ENCODE measurements at places on chromosomes 2 and 18. TPM values are rescaled to one million over a fixed set of nuclear protein-coding genes. Genes with fewer than 3 reads are reported as not detected.

- H3K36me3 ChIP-seq: peaks cover 6% of the 10 kb centered on the region
- H3K27me3 ChIP-seq: peaks cover 33% of the 10 kb centered on the region
- no peak overlapping the region for H3K27ac ChIP-seq
- no peaks in the 10 kb centered on the region for H3K4me1 ChIP-seq
- H3K4me3 ChIP-seq: no peak overlapping the region
- no peak for DNase-seq
These were observed 19.6 kb upstream of the FTCDNL1 start for GRCh38 chr2:199870581-199870980.

DNA sequence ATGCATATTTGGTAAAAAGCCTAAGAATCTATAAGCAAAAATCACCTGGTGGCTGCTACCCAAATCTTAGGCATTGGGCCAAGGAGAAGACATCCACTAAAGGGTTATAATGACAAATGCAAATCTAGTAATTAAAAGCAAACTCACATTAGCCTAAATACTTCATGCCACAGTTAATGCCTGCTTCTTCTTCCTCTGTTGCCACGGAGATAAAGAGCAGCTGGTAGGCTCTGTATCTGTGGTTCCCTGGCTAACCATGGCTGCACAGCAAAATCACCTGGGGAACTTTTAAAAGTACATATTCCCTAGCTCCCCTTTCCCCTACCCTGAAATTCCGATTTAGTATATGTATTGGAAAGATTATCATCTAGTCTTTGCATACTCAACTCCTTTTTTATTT lies 114.3 kb downstream of the LNPK start:
- H3K4me1 ChIP-seq: no peaks in the 10 kb centered on the region
- no peak for DNase-seq
- H3K4me3 ChIP-seq: no peak overlapping the region
- no peak overlapping the region for H3K27ac ChIP-seq
- peaks cover 49% of the 10 kb centered on the region for H3K27me3 ChIP-seq

The UGT1A6 gene
- not detected for total RNA-seq

GRCh38 chr2:220787251-220787650 lies 784.9 kb downstream of the EPHA4 start:
- no peak overlapping the region for H3K27ac ChIP-seq
- H3K4me1 ChIP-seq: no peaks in the 10 kb centered on the region
- no peaks in the 10 kb centered on the region for H3K36me3 ChIP-seq
- no peak overlapping the region for H3K4me3 ChIP-seq

DNA sequence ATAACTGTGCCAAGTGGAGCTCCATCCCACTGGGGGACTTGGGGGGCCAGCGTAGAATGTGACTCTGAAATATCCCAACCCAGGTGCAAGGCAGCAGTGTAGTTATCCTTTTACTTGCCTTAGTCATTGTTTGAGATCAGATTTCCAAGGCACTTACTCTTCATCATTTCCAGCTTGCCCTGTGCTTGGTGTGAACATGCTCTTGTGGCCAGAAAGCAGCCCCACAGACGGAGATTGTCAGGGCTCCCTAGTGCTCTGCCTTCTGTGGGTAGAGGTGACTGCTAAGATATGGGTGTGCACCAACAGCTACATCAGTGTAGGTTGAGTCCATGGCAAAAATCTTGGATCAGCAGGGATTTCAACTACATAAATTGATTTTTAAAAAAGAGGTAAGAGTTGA lies 2010.0 kb upstream of the PIK3C3 start:
- no peaks in the 10 kb centered on the region for H3K36me3 ChIP-seq
- H3K4me3 ChIP-seq: no peak overlapping the region
- H3K27ac ChIP-seq: no peak overlapping the region
- no peaks in the 10 kb centered on the region for H3K4me1 ChIP-seq
- no peaks in the 10 kb centered on the region for H3K27me3 ChIP-seq
- DNase-seq: no peak

GRCh38 chr2:71064754-71065621 lies 3.5 kb upstream of the NAGK start:
- no peak overlapping the region for H3K4me3 ChIP-seq
- peaks cover 20% of the 10 kb centered on the region for H3K4me1 ChIP-seq
- no peak for DNase-seq
- H3K36me3 ChIP-seq: peaks cover 3% of the 10 kb centered on the region

GRCh38 chr18:25288340-25288938 lies 63.5 kb downstream of the ZNF521 start:
- H3K27me3 ChIP-seq: no peaks in the 10 kb centered on the region
- H3K4me1 ChIP-seq: no peaks in the 10 kb centered on the region
- no peak for DNase-seq
- H3K4me3 ChIP-seq: no peak overlapping the region
- H3K36me3 ChIP-seq: no peaks in the 10 kb centered on the region

DNA sequence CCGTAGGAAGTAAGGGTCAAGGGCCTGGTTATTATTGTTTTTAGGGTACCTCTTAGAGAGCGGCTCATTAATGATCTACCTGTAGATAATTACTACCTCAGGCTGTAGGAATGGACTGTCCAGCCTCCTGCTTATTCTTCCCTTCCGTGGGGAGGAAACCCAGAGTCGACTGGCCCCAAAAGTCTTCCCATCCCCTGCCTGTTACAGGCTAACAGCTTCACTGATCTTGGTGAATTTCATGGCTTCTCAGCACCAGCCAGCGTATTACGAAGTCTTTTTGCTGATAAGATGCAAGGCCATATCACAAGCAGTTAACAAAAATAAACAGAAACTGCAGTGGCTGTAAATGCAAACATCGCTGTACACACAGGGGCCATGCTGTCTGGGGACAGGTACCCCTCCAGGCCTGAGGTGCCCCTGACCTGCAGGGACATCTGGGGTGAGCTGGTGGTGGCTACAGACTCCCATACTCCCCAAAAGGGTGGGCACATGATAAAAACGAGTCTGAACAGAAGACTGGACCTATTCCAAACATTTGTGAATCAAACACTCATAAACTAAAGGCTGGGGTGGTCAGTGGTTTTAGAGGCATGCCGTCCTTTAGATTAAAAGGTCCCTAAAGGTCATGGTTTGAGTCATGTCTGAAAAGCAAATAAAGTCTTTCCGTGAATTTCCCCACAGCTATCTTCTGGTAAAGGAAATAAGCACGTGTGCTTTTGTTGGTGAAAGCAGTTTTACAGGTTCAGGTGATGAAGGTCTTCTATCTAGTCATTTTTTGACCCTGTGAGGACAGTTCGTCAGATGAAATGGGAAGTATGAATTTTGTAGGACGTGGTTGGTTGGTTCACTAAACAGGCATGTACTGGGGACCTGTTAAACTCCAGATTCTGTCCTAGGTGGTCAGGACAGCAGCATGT lies 36.7 kb downstream of the TTC39C start:
- peaks cover 73% of the 10 kb centered on the region for H3K4me1 ChIP-seq
- peak; percentile 15 for DNase-seq
- H3K4me3 ChIP-seq: no peak overlapping the region
- peak overlapping the region; percentile 81 for H3K27ac ChIP-seq
- peaks cover 14% of the 10 kb centered on the region for H3K36me3 ChIP-seq

DNA sequence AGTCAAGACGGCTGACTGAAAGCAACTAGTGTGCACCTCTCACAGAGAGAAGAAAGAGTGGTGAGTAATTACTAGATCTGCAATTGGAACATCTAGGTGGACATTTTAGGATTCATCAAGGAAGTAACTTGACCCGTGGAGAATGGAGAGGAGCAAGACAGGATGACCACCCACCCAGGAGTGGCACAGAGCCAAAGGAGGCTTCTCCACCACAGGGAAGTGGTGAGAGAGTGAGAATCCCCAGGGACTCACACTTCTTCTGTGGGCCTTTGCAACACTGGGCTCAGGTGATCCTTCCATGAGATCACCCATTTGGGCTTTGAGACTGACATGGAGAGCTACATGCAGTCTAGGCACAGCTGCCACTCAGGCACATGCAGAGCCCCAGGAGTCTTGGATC lies 132.8 kb upstream of the GALNT5 start:
- H3K4me1 ChIP-seq: no peaks in the 10 kb centered on the region
- no peaks in the 10 kb centered on the region for H3K27me3 ChIP-seq
- no peaks in the 10 kb centered on the region for H3K36me3 ChIP-seq
- no peak overlapping the region for H3K4me3 ChIP-seq

The DSC1 gene
- total RNA-seq: 1.1 TPM

GRCh38 chr2:190184460-190184859 lies 121.9 kb upstream of the MSTN start:
- no peak for DNase-seq
- H3K27ac ChIP-seq: no peak overlapping the region
- H3K4me1 ChIP-seq: peaks cover 4% of the 10 kb centered on the region
- no peaks in the 10 kb centered on the region for H3K36me3 ChIP-seq
- peaks cover 18% of the 10 kb centered on the region for H3K27me3 ChIP-seq

The CFC1 gene
- total RNA-seq: not detected

The CRYGD gene
- total RNA-seq: not detected

DNA sequence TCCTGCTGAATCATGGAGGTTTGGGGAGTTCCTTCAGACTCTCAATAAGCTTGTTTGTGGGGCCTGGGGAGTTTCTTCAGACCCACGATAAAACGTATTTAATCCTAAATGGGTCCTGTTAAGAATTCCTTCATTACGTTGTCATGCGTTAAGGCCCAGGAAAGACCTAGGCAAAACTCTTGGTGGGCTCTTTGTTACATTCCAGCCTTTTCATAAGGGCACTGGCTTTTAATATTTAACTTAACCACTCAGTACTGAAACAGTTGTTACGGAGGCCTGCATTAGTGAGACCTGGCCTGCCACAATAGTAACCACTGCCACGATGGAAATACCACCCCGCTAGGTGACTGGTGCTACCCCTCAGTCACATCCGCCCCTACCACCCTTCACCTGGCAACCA lies 17.5 kb upstream of the BIN1 start:
- no peak overlapping the region for H3K27ac ChIP-seq
- H3K4me3 ChIP-seq: no peak overlapping the region
- no peaks in the 10 kb centered on the region for H3K27me3 ChIP-seq
- DNase-seq: no peak

The SOCS6 gene
- 2.1 TPM for total RNA-seq

The CRYGC gene
- not detected for total RNA-seq

DNA sequence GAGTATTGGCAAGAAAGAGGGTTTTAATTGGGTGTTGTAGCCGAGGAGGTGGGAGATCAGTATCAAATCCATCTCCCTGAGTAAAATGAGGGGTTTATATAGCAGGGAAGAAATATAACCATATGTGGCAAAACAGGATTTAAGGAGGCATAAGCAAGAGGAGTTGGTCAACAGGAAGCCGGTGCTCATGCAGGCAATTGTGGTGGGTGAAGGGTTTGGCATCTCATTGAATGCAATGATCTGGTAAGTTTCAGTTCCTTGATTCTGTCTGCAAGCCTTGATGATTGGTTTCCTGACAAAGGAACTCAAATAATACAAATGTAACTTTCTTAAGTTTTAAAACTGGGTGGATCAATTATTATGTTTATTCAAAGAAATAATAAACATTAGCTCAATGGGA lies 564.4 kb upstream of the LINC00305 start:
- no peaks in the 10 kb centered on the region for H3K36me3 ChIP-seq
- no peaks in the 10 kb centered on the region for H3K27me3 ChIP-seq
- H3K4me1 ChIP-seq: no peaks in the 10 kb centered on the region
